ENCODE measurements at places on chromosomes 1 and 21.
A peak's percentile ranks its signal among the peaks of the same experiment; 100 is the strongest.

GRCh38 chr1:201283836-201284553 lies 689 bp downstream of the PKP1 start:
- no peak for DNase-seq

GRCh38 chr1:99218999-99219398 lies 45.3 kb upstream of the PLPPR4 start:
- no peak for DNase-seq

DNA sequence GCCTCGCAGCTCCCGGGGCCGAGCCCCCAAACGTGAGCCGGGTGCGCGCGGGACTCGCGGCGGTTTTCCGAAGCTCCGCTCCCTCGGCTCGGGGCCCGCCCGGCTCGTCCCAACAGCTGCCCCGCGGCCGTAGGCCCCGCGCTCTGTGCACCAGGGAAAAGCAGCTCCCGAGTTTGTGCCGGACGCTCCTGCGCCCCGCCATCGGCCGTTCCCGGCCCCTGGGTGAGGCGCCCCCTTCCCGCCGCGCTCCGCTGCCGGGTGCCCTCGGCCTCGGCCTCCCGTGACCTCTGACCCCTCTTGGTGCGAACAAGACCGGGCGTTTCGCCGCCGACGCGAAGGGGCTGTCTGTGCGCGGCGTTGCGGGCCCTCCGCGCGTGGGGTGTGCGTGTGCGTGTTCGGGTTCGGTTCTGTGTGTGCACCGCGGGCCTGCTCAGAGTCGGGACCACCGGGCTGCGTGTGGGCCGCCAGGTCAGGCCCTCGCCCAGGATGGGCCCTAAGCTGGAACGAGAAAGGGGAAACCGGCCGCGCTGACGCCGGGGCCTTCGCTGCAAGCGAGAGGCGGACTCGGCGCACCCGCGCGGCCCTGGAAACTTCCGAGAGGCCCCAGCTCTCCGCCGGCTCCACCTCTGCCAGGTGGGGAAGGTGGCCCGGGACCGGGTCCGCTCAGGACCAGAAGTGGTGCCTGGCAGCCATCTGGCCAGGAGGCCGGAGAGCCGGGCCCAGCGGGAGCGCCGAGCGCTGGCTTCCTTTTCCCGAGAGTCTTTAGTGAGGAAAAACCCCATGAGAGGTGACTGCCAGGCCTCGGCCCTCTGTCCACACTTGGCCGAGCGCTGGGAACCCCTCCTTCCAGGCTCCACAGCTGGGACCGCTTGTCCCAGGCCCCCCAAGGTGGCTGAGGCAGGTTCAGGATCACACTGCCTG lies 1.9 kb downstream of the PRDM16 start:
- DNase-seq, result no peak

DNA sequence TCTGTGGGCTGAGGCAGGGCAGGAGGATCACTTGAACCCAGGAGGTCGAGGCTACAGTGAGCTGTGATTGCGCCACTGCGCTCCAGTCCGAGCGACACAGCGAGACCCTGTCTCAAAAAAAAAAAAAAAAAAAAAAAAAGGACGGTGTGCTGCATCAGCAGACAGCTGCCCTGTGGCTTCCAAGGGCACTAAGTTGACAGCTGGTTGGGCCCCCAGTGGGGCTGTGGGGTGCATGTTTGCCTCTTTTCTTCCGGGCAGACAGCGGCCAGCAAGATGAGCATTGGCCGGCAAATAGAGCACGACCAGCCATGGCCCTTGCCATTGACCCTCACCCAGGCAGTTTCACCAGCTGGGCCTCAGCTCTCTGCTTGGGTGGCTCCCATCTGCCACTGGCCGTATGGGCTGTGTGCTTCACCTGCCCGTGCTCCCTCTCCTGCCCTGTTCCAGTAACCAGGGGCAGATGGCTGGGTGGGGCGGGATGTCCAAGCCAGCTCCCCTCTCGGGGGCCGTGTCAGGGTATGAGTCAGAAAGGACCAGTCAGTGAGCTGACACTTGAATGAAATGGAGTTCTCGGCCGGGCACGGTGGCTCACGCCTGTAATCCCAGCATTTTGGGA lies 12.3 kb upstream of the SLC25A34 start:
- no peak for DNase-seq

GRCh38 chr1:168105846-168106245 lies 30.9 kb downstream of the GPR161 start:
- DNase-seq, result no peak

GRCh38 chr1:172777767-172778166 lies 118.9 kb downstream of the FASLG start:
- no peak for DNase-seq

DNA sequence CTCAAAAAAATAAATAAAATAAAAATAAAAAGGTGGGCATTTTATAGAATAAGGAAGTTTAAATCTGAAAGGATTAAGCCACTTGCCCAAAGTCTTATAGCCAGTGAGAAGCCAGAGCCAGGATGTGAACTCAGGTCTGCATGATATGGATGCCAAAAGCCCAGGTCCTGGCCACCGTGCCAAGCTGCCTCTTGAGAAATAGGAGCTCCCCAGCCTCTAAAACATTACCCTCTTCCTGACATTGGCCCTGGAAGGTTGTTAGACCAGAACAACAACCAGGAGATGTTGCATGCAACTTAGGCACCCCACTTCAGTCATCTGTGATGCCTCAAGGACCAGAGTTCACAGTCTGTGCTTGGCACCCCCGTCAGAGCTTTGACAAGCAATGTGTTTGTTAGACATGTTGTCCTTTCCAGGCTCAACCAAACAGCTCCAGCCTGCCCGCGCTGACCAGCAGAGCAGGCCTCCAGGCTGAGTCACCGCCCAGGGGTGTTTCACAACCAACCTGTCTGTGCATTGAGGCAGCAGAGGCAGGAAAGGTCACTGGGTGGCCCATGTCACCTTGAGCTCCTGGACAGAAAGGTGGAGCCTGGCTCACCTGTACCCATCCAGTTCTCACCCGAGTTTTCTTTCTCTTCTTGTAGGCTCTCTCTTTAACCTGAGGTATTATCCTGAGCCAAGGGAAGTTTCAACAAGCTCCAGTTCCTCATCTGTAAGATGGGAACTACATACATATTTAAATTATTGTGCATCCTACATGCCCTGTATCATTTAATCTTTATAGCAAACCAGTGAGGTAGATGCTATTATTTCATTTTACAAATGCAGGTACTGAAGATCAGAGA lies 14.9 kb upstream of the MED18 start:
- DNase-seq, result no peak

DNA sequence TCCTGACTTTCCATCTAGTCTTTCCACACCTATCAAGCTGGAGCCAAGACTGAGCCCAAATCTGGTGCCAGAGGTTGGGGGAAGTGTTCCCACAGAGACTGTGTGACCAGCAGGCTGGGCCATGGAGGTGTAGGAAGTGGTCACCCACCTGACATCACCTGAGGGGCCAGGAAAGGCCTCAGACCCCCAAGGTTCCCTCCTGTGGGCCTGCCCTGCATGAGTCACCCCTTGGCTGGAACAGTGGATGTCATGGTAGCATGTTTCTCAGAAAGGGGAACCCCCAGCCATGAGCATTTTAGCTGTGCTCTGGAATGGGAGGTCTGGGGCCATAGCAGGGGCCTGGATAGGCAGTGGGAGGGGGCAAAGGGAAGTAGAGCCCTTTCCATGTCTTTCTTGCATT lies 5.7 kb upstream of the TNFRSF8 start:
- no peak for DNase-seq

DNA sequence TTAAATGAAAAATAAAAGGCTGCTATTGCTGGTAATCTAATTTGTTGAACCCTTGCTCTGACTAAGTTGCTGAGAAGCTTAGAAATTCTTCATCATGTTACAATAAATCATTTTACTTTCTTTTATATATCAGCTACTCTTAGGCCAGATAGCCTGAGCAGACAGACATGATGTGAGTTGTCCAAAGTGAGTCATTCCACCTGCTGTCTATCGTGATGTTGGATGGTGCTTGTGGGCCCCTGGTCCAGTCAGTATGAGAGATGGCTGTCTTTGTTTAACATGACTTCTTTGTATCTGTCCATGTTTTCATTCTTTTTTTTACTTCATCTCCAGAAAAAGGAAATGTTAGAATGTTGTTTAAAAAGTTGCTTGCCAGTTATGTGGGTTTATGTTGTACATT lies 188.8 kb downstream of the ADGRL2 start:
- DNase-seq, result no peak

DNA sequence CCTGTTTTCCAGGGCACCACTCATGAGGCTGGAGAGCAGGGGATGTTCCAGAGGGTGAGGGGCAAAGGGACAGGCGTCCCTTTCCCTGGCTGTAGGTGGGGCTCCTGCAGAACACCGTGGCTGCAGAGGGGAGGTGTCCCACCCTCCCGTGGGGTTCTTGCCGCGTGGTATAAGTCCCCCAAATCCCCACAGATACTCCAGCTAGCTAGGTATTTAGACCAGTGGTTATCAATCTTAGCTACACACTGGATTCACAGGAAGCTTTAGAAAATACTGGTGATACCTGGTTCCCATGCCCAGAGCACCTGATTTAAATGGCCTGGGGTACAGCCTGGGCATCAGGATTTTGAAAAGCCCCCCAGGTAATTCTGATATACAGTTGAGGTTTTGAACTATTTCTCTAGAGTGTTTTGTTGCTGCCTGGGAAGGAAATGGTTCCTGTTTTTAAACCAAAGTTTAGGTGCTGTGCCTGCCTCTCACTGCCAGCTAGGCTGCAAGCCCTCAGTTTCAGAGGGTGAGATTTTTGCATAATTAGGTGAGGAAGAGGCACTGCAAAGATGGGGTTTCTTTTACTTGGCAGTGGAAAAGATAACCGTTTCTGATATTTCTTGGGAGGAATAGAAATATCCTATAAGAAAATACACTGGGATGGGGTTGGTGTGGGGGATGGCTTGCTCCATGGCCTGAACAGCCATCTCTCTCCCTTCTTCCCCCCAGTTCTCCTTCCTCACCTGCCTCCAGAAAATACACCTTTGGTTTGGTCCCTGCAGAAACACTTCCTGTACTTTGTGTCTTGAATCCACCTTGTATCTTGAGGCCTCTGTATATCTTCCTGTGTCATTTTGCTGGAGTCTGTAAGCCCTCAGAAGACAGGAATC lies 51.7 kb downstream of the RASSF5 start:
- DNase-seq, result no peak

DNA sequence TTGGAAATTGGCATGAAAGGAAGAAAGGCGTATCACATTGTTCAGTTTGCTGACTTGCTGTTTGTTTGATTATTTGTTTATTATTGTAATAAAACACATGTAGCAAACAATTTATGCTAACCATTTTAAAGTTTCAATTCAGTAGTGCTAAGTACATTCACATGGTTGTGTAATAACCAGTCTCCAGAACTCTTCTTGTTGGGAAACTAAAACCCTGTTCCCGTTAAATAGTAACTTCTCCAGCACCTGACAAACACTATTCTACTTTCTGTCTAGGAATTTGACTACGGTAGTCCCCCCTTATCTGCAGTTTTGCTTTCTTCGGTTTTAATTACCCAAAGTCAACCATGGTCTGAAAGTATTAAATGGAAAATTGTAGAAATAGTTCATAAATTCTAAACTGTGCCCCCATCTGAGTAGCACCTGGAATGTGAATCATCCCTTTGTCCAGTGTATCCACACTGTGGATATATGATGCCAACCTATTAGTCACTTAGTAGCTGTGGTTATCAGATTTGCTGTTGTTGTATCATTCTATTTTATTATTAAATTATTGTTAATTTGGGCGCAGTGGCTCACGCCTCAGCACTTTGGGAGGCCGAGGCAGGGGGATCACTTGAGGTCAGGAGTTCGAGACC lies 5.5 kb downstream of the MORC3 start:
- no peak for DNase-seq

DNA sequence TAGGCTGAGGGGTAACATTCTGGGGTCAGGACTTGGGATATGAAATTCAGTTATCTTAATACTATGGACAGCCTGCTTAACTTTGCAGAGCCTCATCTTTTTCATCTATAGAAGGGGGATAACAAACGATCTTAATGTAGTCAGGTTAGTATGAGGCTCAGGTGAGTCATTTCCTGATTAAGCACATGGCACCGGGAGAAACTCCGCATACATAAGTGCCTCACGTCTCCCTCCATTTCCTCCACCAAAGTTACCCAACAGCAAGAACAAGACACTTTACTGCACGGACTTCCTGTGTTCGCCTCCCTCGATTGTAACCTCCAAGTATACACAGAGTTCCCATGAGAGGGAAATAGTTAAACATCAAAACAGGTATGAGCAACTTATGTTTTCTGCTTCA lies 112.7 kb upstream of the COA6 start:
- DNase-seq, result no peak

DNA sequence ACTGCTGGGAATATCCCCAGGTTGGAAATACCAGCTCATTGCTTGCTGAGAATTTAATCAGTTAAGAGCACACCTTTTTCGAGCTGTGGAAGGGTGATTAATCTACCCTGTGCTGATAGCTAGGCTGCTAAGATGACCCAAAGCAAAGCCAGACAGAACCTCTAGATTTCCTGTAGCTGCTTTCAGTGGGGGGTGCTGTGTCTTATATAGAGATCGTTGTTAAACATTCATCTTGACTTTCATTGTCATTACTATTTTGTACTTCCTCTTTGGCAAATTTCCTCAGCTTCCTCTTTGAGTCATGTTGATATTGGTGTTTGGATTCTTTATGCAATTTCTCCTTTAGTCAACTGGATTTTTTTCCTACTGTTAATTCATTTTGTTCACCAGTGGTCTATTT lies 155.3 kb downstream of the DISC1 start:
- no peak for DNase-seq

DNA sequence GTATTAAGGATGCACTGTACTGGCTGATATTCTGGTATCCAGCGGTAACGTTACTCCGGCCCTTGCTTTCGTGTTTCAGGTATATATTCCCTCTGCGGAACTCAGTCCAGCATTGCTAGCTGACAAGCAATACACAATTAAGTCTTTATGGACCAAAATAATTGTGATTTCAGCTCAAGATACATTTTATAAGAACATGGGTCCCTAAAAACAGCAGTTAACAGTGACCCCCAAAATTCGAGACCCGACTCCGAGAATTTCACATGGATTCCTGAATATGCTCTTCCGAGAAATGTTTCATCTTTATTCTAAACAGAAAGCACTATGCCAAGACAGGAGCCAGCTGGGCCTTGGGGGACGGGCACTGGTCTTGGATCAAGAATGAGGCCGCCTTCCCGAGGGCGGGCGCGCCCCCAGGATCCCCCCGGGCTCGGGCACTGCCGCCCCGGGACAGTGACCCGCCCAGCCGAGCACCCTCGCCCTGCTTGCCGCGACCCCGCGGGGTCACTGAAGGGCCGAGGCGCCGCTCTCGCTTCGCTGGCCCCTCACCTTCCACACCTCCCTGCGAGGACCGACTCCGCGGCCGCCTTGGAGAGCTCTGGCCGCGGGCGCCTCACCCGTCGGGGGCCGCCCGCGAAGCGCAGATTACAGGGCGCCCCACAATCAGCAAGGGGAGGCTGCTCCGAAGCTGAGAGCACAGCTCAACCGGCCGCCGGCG lies 610 bp downstream of the SCYL3 start:
- DNase-seq, result peak; percentile 28

GRCh38 chr1:182301467-182302198 lies 90.0 kb downstream of the GLUL start:
- peak; percentile 48 for DNase-seq

GRCh38 chr1:29621826-29622435 lies 385.6 kb downstream of the PTPRU start:
- DNase-seq, result no peak
